ENCODE measurements at places on chromosomes 7 and 10.

- DNase-seq, result no peak
These were observed 84.8 kb downstream of the HBP1 start for GRCh38 chr7:107253599-107253998.

DNA sequence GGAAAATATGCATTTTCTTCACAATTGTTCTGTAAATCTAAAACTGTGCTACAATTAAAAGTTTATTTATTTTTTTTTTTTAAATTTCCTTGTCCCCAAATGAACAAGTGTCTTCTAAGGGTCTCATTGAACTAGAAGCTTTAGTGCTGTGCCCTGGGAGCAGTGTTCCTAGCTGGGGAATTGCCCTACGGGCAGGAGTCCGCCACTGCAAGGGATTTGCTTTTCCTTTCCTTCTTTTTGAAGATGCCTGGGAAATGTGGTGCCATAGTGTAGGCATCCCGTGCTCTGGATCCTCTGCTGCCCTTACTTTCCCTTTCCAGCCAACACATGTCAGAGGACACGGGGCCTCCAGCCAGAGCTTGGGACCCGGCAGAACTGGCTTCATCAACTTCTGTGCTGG lies 177.1 kb upstream of the CTBP2 start:
- no peak for DNase-seq

- DNase-seq, result no peak
These were observed 134.7 kb downstream of the KIAA1217 start for GRCh38 chr10:24343686-24344085.

- no peak for DNase-seq
These were observed 127.8 kb downstream of the CUX1 start for GRCh38 chr7:101945034-101945758.

- peak; percentile 32 for DNase-seq
These were observed 41.8 kb downstream of the APBB1IP start for GRCh38 chr10:26479766-26480492.

DNA sequence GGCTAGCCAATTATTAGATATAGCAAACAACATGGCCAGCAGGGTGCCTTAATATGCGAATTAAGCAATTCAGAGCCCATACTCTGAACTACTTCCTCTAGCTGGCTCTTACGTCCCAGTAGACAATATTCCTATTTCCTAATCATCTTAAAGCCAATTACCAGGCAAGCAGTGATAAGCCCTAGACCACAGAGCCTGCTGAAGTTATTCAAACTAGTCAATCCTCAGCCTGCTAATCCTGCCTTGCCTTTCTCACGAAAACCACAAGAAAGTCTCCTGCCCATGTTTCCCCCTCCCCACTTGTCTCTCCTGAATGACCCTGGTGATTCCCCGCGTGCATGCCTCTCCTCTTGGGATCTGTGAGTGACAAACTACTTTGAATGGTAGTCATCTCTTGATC lies 86.8 kb upstream of the CACNA2D1 start:
- peak; percentile 80 for DNase-seq

- DNase-seq, result no peak
These were observed 256.1 kb downstream of the INHBA start for GRCh38 chr7:41446606-41447449.

DNA sequence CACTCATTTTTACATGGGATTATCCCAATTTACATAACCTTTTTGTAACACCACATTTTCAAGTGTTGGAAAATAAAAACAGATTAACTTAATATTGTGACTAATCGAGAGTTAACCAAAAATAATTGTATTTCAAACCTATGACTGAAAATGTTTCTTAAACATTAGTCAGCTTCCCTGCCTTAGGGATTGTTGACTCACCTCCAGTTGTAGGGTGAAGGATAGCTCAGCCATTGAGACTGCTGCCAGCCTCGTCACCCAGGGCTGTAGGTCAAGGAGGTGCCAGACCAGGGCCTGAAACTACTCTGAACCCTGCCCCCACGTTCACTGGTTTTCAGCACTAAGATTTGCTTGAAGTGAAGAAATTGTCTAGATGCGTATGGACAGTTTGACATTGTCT lies 351.2 kb downstream of the GFRA1 start:
- no peak for DNase-seq

All from OCI-M1 (cell line).